ENCODE measurements at places on chromosomes 5 and 9.

- DNase-seq = no peak
These were observed 38.0 kb downstream of the TNPO1 start for GRCh38 chr5:72854419-72854818.

- no peak for DNase-seq
These were observed 51.1 kb upstream of the TBC1D2 start for GRCh38 chr9:98306384-98307145.

- no peak for DNase-seq
These were observed 106.9 kb downstream of the GLDC start for GRCh38 chr9:6538666-6539071.

- no peak for DNase-seq
These were observed 78.7 kb upstream of the SMIM23 start for GRCh38 chr5:171706736-171707441.

DNA sequence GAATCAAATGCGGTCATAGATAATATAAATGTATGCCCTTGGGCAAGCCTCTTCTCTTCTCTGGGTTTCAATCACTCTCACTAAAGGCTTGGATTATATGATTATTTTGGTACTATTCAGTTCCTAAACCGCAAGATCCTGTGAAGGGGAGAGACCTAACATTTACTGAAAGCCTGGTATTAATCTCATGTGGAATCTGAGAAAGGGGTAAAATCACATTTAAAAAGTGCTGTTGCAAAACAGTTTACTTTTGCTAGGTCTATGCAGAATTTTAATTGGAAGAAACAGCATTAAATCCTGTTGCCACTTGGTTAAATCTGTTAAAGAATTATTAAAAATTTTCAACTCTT, 50.7 kb downstream of the SLC44A1 start:
- DNase-seq = no peak
